Neuronal stem cell (in vitro differentiated cells): ENCODE measurements at places on chromosomes 16 and 17.
A peak's percentile ranks its signal among the peaks of the same experiment; 100 is the strongest.

- H3K4me1 ChIP-seq: peaks cover 23% of the 10 kb centered on the region
- no peaks in the 10 kb centered on the region for H3K36me3 ChIP-seq
- no peak overlapping the region for H3K27ac ChIP-seq
Observed at GRCh38 chr16:68367891-68368290, 57.1 kb downstream of the PRMT7 start.

DNA sequence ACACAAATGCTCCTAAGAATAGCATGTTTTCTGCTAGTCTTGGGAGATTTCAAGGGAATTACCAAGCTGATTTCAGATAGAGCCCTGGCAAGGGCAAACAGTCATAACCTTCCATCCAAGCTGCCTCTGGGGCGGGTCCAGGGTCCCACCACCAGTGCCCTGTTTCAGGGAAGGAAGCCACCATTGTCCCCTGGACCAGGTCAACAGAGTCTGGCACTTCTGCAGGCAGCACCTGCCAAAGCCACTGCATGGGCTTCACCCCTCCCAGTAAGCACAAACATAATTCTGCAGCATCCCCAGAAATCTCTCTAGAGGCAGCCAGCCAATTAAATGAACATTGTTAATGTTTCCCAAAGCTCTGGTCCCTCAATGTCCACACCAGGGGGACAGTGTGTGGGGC lies 143.0 kb downstream of the SALL1 start:
- H3K4me3 ChIP-seq: no peak overlapping the region
- H3K27ac ChIP-seq: no peak overlapping the region
- no peak for DNase-seq
- H3K27me3 ChIP-seq: no peaks in the 10 kb centered on the region
- H3K4me1 ChIP-seq: no peaks in the 10 kb centered on the region

GRCh38 chr16:9800186-9800738 lies 382.0 kb downstream of the GRIN2A start:
- no peaks in the 10 kb centered on the region for H3K36me3 ChIP-seq
- H3K27ac ChIP-seq: no peak overlapping the region

GRCh38 chr16:4322121-4323052 lies 6.5 kb downstream of the GLIS2 start:
- DNase-seq: no peak
- H3K27ac ChIP-seq: no peak overlapping the region
- peaks cover 43% of the 10 kb centered on the region for H3K4me1 ChIP-seq

DNA sequence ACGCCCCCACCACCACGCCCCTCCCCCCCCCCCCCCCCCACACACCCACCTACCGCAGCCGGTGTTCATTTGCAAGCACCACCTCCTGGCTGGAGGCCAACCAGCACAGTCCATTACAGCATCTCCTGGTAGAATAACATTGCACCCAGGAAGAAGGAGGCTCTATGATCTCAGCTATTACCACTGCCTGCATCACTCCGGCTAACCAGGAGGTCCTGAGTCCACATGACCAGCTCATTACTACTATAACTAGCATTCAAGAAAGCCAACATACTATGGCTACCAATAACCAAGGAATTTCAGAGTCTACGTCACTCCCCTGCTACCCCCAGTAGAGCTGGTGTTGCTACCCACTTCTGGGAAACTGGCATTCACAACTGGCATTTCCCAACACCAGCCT lies 81.1 kb upstream of the ALOX12 start:
- no peak for DNase-seq
- no peak overlapping the region for H3K27ac ChIP-seq
- no peaks in the 10 kb centered on the region for H3K4me1 ChIP-seq
- no peaks in the 10 kb centered on the region for H3K36me3 ChIP-seq
- H3K27me3 ChIP-seq: peaks cover 15% of the 10 kb centered on the region

GRCh38 chr16:75868636-75869632 lies 142.6 kb upstream of the CPHXL start:
- H3K36me3 ChIP-seq: no peaks in the 10 kb centered on the region
- H3K27ac ChIP-seq: no peak overlapping the region
- peaks cover 6% of the 10 kb centered on the region for H3K4me1 ChIP-seq
- DNase-seq: no peak

GRCh38 chr17:11029791-11030190 lies 191.9 kb upstream of the PIRT start:
- H3K36me3 ChIP-seq: no peaks in the 10 kb centered on the region
- H3K4me3 ChIP-seq: no peak overlapping the region
- no peaks in the 10 kb centered on the region for H3K4me1 ChIP-seq
- H3K27me3 ChIP-seq: no peaks in the 10 kb centered on the region
- no peak overlapping the region for H3K27ac ChIP-seq
- no peak for DNase-seq

- H3K27ac ChIP-seq: no peak overlapping the region
- peaks cover 11% of the 10 kb centered on the region for H3K4me1 ChIP-seq
- H3K27me3 ChIP-seq: no peaks in the 10 kb centered on the region
- H3K4me3 ChIP-seq: peak overlapping the region; percentile 94
- peak; percentile 47 for DNase-seq
Observed at GRCh38 chr16:88857728-88858339, 907 bp downstream of the TRAPPC2L start.

- peaks cover 96% of the 10 kb centered on the region for H3K36me3 ChIP-seq
- no peak for DNase-seq
- no peaks in the 10 kb centered on the region for H3K27me3 ChIP-seq
- H3K27ac ChIP-seq: no peak overlapping the region
- H3K4me3 ChIP-seq: no peak overlapping the region
Observed at GRCh38 chr16:75576384-75576811, 10.2 kb downstream of the GABARAPL2 start.

DNA sequence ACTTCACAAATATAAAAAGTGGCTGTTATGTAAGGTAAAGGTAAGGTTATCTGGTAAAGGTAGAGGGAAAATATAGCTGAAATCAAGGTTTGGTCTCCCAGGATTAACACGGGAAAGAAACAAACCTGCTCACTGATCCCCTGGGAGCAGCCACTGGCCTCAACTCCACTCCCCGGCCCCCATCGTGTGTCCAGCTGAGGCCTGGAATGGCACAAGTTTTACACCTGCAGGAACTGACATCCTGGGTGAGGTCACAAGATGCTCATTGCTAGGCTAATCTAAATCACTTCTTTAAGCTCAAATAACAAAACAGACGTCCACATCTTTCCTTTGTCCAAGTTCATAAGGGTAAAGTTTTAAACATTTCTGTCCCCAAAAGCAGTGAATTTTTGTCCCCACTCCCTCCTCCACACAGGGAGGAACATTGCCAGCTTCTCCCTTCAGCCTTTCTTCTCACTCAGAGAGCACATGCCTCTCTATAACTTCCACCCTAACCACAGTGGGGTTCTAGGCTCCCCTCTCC lies 46.3 kb downstream of the ERN1 start:
- H3K36me3 ChIP-seq: no peaks in the 10 kb centered on the region
- H3K4me3 ChIP-seq: no peak overlapping the region
- no peak for DNase-seq

- H3K4me3 ChIP-seq: no peak overlapping the region
- peaks cover 75% of the 10 kb centered on the region for H3K36me3 ChIP-seq
- H3K27ac ChIP-seq: no peak overlapping the region
- DNase-seq: no peak
- no peaks in the 10 kb centered on the region for H3K4me1 ChIP-seq
Observed at GRCh38 chr16:81676066-81676882, 102.8 kb upstream of the PLCG2 start.

- H3K27ac ChIP-seq: peak overlapping the region; percentile 76
- H3K4me3 ChIP-seq: no peak overlapping the region
- no peaks in the 10 kb centered on the region for H3K27me3 ChIP-seq
- H3K4me1 ChIP-seq: peaks cover 25% of the 10 kb centered on the region
- H3K36me3 ChIP-seq: peaks cover 9% of the 10 kb centered on the region
Observed at GRCh38 chr17:2433696-2434095, 32.8 kb upstream of the MNT start.

GRCh38 chr17:39622380-39623006 lies 4.3 kb upstream of the PPP1R1B start:
- peaks cover 6% of the 10 kb centered on the region for H3K27me3 ChIP-seq
- DNase-seq: no peak
- no peaks in the 10 kb centered on the region for H3K36me3 ChIP-seq
- no peak overlapping the region for H3K27ac ChIP-seq

DNA sequence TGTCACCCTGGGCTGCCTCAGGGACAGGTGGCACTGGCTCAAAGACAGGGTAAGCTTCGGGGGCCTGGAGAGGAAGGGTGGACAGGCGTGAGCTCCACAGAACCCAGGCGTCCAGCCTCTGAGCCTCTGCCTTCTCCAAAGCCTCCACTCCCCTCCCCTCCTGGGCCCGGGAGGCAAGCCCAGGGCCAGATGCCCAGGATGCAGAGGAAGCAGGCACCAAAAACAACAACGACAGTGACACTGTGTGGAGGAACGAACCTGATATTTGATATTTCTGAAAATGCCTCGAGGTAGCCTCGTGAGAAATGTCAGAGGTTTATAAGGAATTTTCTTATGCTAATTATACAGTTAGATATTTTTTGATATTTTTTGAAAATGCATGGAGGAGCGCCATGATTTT lies 6.0 kb downstream of the BCL7C start:
- H3K4me3 ChIP-seq: no peak overlapping the region
- H3K36me3 ChIP-seq: peaks cover 24% of the 10 kb centered on the region
- peaks cover 2% of the 10 kb centered on the region for H3K4me1 ChIP-seq
- H3K27ac ChIP-seq: no peak overlapping the region

- H3K36me3 ChIP-seq: no peaks in the 10 kb centered on the region
- H3K4me1 ChIP-seq: no peaks in the 10 kb centered on the region
- H3K27me3 ChIP-seq: no peaks in the 10 kb centered on the region
- DNase-seq: peak; percentile 67
Observed at GRCh38 chr16:80526418-80527061, 14.3 kb upstream of the DYNLRB2 start.

- H3K36me3 ChIP-seq: peaks cover 26% of the 10 kb centered on the region
- no peak overlapping the region for H3K4me3 ChIP-seq
- H3K27ac ChIP-seq: no peak overlapping the region
Observed at GRCh38 chr16:66515596-66516508, 34.1 kb downstream of the TK2 start.

GRCh38 chr17:51475730-51476129 lies 215.4 kb downstream of the UTP18 start:
- H3K4me3 ChIP-seq: no peak overlapping the region
- no peaks in the 10 kb centered on the region for H3K27me3 ChIP-seq
- no peak for DNase-seq
- no peak overlapping the region for H3K27ac ChIP-seq

DNA sequence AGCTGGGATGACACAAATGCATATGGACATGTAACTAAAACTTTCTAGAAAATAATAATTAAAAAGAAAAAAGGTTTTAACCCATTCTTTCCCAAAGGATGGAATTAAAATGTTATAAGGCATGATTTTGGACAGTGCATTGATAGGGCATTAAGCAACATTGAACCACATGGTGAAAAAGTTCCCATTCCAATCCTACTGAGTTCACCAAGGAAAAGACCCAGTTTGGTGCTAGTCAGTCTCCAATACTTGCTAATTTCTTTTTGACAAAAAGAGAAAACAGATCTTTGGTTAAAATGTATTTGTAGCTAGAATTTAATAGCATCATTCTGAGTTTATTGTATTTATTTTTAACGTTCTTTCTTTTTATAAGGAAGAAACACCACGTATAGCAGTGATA lies 28.1 kb downstream of the EMP2 start:
- peaks cover 2% of the 10 kb centered on the region for H3K36me3 ChIP-seq
- DNase-seq: no peak
- no peak overlapping the region for H3K4me3 ChIP-seq

DNA sequence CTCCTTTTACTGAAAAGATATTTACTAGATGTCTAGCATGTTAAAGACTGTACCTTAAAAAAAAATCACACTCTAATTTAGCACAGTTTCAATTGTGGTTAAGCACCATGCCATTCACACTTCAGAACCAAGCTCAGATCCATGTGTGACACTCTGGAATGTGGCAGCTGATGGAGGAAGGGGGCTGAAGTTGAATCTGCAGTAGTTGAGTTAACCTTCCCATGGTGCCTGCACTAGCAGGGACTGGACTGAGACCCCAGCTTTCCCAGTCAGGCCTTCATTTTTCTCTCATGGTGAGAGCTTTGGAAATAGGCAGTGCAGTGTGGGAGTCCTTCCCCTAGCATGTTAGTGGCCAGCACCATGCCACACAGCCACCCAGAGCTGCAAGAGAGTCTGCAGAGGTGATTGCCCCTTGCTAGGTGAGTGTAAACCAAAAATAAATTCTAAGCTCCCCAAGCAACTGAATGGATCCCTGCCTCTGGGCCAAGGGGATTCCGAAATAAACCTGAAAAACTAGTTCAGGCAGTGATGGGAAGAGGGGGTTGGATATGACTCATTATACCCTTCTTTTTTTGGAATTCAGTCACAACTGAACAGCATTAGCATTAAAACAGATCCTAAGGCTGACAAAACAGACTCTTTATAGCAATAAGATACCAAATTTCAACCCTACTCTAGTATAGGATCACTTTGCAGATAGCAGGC lies 208.5 kb downstream of the WWOX start:
- no peaks in the 10 kb centered on the region for H3K27me3 ChIP-seq
- H3K36me3 ChIP-seq: no peaks in the 10 kb centered on the region
- peaks cover 19% of the 10 kb centered on the region for H3K4me1 ChIP-seq
- H3K27ac ChIP-seq: no peak overlapping the region

GRCh38 chr17:19645734-19646201 lies 2.8 kb upstream of the ALDH3A2 start:
- no peak overlapping the region for H3K4me3 ChIP-seq
- peaks cover 15% of the 10 kb centered on the region for H3K27me3 ChIP-seq
- H3K27ac ChIP-seq: no peak overlapping the region
- no peaks in the 10 kb centered on the region for H3K36me3 ChIP-seq

DNA sequence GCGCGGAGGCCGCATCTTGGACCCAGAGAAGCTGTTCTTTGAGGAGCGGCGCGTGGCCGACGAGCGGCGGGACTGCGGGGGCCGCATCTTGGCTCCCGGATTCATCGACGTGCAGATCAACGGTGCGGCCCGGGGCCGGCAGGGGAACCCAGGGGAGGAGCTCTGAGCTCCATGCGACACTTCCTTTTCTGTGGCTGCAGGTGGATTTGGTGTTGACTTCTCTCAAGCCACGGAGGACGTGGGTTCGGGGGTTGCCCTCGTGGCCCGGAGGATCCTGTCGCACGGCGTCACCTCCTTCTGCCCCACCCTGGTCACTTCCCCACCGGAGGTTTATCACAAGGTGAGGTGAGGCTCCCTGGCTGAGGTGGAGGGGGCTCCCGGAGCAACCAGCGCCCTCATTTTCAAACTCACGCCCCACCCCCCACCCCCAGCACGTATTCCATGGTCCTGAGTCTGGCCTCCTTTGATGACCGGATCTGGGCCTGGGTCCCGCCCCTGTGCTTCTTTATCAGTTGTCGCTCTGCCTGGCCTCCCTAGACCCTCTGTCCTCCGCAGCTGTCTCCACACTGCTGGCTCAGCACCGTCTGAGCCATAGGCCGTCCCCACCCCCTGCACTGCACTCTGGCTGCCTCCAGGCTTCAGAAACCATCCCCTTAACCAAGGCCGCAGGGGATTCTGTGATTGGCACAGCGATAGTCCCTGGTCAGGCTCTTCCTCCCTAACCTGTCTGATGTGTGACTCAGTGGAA lies 787 bp downstream of the AMDHD2 start:
- peaks cover 15% of the 10 kb centered on the region for H3K36me3 ChIP-seq
- H3K4me1 ChIP-seq: peaks cover 7% of the 10 kb centered on the region
- H3K27me3 ChIP-seq: no peaks in the 10 kb centered on the region
- no peak for DNase-seq
